ENCODE measurements at places on chromosomes 16 and 17.

- DNase-seq, result no peak
Measured at GRCh38 chr17:10266296-10266876, 68.0 kb upstream of the GAS7 start.

DNA sequence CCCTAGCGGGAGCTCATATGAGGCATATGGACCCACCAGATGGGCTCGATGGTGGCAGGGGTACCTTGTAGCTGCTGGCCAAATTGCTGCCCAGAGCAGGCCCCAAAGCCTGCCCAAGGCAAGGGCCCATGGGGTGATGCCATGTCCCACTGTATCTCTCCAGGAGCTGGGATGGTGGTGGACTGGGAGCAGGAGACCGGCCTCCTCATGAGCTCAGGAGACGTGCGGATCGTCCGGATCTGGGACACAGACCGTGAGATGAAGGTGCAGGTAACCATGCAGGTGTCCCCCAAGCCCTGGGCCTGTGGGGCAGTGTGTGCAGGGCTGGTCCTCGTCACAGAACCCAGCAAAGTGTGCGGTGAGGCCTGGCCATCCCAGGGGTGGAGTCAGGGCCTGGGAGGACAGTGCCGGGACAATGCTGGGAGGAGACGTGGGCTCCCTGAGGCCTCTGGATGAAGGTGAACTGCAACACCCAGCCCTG, 34.1 kb upstream of the CHMP6 start:
- DNase-seq, result no peak

DNA sequence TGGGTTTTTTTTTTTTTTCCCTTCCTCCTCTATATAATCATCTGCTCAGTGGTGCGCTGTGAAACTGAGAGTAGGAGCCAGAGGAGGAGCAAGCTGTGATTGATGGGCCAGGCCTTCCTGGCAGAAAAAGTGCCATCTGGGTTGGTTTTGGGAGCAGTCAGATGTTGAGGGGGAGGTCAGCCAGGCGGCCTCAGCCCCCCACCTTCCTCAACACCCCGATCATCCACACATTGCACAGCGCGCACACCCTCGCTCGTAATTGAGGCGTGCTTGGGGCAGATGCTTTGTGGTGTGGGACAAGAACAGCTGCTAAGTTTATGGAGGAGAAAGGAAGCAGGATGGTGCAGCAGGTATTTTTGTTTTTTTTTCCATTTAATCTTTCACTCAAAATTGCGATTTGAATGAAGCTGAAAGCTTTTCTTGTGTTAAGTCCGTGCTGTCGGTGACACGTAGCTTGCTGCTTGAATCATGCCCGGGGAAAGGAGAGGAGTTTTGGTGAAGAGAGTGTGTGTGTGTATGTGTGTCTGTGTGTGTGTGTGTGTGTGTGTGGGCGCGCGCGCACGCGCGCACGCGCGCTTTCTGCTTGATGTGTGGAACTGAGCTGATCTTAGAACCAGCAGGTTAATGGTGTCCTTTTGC, 177.4 kb downstream of the RBFOX1 start:
- DNase-seq, result no peak

DNA sequence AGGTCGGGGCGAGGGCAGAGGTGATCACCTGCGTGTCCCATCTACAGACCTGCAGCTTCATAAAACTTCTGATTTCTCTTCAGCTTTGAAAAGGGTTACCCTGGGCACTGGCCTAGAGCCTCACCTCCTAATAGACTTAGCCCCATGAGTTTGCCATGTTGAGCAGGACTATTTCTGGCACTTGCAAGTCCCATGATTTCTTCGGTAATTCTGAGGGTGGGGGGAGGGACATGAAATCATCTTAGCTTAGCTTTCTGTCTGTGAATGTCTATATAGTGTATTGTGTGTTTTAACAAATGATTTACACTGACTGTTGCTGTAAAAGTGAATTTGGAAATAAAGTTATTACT, 28.9 kb downstream of the STH start:
- no peak for DNase-seq

DNA sequence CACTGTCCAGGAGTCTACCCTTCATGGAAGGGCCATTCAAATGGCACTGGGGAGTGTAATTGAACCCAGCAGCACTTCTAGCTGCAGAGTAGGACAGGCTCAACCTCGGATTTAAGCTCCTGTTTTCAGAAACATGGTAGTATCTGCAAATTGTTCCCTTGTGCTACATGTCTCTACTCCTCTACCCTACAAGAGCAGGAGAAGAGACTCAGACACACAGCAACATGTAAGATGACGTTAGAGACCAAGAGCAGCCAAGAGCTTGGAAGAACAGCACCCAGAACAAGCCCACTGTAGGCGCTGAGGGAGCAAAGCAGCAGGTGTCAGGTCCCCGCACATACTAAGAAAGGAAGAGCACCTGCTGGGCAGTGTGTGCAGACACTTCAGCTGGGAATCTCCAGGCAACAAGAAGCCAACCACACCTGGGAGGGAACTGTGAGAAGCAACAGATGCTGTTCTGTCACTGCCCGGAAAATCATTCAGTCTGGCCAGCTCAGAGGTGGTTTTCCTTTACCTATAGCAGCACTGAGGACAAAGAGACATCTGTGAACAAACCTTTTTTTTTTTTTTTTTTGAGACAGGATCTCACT, 35.6 kb upstream of the MNT start:
- no peak for DNase-seq

GRCh38 chr17:43469145-43469544, 14.6 kb upstream of the DHX8 start:
- DNase-seq, result peak; percentile 90

- no peak for DNase-seq
Measured at GRCh38 chr17:16288860-16289571, 64.3 kb downstream of the CENPV start.

DNA sequence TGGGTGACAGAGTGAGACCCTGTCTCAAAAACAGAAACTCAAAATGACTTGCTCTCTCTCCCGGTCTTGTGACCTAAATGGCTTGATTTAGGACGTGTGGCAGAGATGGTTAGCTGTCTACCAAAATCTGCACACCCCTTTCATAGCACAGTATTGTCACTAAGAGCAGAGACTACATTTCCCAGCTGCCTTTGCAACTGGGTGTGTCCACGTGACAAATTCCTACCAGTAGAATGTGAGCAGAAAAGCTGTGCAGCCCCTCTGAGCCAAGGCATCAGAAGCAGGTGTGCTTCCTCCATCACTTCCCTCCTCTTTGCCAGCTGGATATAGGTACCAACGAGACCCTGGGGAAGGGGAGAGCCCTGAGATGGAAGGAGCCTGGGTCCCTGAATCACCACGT, 25.5 kb downstream of the GPR142 start:
- DNase-seq, result no peak

DNA sequence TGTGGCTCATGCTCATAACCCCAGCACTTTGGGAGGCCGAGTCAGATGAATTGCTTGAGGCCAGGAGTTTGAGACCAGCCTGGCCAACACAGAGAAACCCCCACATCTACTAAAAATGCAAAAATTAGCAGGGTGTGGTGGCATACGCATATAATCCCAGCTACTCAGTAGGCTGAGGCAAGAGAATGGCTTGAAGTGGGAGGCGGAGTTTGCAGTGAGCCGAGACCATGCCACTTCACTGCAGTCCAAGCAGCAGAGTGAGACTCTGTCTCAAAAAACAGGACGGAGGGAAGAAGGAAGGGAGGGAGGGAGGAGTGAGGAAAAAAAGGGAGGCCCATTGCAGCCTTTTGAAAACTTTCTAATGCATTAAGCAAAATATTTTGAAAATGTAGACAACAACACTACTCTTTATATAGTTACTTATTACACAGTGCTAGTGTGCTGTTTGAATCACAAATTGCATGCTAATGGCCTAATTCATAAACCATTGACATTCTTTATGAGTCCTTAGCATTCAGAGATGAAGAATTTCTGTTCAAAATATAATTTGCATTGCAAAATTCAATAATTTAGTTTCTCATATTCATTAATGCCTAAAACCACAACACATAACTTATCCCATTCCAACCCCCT, 59.4 kb downstream of the TMEM114 start:
- no peak for DNase-seq

DNA sequence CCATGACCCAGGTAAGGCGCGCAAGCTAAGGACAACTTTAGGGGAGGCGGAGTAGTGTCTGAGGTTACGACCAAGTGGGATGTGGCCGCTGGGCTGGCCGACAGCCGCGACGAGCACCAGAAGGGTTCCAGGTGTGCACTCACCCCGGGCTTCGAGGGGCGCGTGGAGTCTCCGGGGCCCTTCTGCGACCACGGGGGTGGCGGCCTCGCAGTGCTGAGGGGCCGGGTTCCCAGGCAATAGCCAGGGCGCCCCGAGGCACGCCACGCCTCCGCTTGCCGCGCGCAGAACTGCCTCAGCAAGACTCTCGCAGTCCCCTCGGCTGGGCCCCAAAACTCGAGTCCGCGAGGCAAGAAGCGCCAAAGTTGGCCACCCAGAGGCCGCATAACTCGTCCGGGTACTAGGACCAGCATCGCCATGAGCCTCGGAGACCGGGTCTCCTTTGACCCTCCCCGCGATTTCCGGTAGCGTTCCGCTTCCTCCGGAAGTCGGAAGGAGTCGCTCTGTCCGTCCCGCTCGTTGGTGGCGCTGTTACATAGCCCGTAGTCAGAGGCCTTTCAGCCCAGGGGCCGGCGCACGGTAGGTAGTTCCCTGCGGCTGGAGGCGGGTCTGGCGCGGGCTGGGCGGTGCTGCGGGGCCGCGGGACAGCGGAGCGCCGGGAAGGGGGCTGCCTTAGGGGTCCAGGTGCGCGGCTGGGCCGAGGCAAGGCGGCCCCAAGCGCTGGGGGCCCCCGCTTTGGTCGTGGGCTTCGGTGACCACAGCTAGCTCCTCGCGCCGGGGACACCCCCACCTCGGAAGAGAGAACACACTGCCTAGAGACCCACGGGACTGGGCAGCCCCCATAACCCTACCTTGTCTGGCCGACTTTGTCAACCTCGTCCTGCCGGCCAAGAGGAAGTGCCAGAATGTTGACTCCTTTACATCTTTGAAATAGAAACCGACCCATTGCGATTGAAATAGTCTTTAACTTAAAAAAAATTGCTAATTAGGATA, at the start of the genes ADPRM and SCO1:
Gene ADPRM, plus strand, starts transcription at position 503 of the 990 bp plus-strand sequence. CDS start 7,333 bp downstream, outside the sequence.
Gene SCO1, minus strand, starts transcription at position 442 of the 990 bp plus-strand sequence. Its CDS starts 26 bp downstream, at position 416.
- peak; percentile 95 for DNase-seq

DNA sequence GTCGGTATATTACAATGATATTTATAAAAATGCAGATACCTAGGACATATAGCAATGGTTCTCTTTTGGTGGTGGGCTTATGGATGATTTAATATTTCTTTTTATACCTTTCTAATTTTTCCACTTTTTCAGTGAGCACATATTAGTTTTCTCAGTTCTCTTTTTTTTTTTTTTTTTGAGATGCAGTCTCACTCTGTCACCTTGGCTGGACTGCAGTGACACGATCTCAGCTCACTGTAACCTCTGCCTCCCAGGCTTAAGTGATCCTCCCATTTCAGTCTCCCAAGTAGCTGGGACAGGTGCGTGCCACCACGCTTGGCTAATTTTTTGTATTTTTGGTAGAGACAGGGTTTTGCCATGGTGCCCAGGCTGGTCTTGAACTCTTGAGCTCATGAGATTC, 15.1 kb downstream of the MAP3K14 start:
- no peak for DNase-seq

- no peak for DNase-seq
Measured at GRCh38 chr17:65403626-65404025, 157.8 kb downstream of the AXIN2 start.

GRCh38 chr17:60645918-60646523, 31.6 kb upstream of the BCAS3 start:
- no peak for DNase-seq

DNA sequence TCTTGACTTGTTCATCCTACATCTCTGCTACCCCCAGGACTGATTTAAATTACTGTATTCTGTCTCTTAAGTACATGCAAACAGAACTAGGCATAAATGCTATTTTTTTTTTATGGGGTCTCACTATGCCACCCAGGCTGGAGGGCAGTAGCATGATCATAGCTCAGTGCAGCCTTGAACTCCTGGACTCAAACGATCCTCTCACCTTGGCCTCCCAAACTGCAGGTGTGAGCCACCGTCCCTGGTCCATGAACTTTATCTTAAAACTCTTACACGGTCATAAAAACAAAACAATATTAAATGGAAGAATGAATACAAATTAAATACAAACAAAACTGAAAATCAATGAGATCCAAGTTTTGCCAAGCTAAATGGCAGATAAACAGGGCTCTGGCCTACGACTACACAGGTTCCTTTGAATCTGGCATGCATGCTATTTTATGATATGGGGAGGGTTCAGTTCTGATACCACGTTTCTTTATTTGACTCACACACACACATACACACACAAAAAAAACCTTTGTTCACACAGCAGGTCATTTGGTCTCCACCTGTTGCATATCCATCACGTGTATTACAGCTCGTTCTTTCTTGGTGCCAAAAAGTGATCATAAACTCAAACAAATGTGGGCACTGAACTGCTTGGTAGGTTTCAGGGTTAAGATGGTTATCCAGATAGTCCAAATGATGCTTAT, 1.1 kb upstream of the PKD1L3 start:
- DNase-seq, result no peak

GRCh38 chr16:51532551-51532950, 381.5 kb upstream of the SALL1 start:
- no peak for DNase-seq

- no peak for DNase-seq
Measured at GRCh38 chr16:67992661-67993206, 6.5 kb downstream of the DPEP2 start.

- no peak for DNase-seq
Measured at GRCh38 chr16:10338426-10338825, 47.4 kb upstream of the ATF7IP2 start.

- DNase-seq, result no peak
Measured at GRCh38 chr16:84245956-84246678, 6.3 kb upstream of the KCNG4 start.

DNA sequence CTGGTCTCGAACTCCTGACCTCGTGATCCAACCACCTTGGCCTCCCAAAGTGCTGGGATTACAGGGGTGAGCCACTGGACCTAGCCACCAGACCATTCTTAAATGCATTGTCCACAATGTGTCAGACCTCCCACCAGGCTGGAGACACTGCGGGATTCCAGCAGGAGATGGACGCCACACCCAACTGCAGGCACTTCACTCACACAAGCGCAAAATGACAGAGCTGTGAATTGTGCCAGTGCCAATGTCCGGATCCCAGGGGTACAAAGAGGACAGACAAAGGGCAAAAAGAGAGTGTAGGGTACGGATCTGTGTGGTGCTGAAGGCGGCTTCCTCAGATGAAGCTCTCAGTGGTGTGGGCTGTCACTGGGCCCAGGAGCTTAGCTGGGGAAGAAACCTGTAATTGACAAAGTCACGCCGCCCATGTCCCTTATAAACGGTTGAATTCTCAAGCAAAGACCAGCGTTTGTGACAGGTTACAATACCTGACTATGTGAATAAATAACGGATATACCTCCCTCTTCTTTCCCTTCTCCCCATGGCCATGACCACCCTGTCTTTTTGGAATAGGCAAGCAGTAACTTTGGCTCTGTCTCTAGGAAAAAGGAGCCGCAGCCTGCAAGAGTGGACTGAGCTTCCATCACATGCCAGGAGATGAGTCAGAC, 40.0 kb downstream of the HS3ST3A1 start:
- peak; percentile 63 for DNase-seq

- no peak for DNase-seq
Measured at GRCh38 chr16:25317732-25318316, 60.2 kb upstream of the ZKSCAN2 start.

Measured in fibroblast of skin of back (primary cell).